ENCODE measurements at places on chromosomes 16 and 17.
A peak's percentile ranks its signal among the peaks of the same experiment; 100 is the strongest.

DNA sequence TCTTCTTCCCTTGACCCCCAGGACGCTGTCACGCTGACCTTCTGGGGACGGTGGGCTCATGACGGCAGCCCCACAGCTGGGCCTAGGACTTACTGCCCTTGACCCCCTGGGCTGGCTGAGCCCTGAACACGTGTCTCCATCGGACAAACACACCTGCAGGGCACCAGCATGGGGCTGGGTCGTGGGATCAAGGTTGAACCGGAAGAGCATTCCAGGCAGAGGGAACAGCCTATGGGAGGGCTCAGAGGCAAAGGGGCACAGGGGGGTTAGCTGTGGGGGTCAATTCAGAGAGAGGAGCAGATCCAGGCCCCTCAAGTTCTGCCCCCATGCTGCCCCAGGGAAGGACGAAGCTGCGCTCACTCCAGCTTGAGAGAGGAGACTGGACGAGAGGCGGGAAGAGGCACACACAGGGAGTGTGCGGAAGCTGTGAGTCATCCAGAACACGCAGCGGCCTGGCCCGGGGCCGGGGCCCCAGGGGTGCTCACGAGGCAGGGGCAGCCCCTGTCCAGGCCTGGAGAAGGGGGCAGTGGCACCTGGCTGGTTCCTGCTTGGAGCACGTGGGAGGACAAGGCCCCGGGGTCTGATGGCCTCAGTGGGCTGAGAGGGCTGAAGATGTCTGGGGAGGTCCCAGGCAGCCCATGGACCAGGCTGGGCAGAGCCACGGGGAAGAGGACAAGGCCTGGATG is 9.9 kb downstream of the SSTR5 start:
- DNase-seq: no peak

DNA sequence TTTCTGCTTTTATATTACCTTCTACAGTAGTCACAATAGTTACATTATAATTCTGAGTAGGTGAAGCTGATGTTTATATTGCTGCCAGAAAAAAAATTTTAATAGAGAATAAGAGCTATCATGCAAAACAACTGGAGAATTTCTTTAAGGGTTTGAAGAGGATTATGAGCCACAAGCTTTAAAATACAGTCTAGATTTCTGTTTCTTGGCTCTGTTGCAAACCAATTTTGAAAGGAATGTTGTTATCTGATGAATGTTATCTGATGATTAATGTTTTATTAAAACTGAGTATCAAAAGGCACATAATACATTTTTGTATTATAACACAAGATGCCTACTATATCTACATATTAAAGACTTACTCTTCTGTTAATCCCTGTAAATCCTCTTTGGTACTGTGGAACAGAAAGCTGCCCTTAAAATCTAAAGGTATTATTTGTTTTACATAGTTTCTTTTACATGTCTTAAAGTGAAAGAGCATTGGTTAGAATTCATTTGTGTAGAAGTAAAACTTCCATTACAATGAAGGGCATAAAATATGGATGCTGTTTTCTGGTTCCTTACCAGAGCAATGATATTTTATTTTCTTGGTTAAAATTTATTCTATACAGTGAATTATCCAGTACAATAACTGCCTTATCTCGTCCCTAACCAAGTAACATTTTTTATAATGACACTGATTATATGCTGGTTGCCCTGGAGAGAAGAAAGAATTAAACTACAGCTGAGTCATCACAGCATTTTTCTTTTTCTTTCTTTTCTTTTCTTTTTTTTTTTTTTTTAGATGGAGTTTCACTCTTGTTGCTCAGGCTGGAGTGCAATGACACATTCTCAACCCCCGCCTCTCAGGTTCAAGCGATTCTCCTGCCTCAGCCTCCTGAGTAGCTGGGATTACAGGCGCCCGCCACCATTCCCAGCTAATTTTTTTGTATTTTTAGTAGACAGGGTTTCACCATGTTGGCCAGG is 205.7 kb downstream of the TANC2 start:
- DNase-seq: no peak

- no peak for DNase-seq
Measured at GRCh38 chr16:88891083-88891482, 24.6 kb upstream of the PABPN1L start.

DNA sequence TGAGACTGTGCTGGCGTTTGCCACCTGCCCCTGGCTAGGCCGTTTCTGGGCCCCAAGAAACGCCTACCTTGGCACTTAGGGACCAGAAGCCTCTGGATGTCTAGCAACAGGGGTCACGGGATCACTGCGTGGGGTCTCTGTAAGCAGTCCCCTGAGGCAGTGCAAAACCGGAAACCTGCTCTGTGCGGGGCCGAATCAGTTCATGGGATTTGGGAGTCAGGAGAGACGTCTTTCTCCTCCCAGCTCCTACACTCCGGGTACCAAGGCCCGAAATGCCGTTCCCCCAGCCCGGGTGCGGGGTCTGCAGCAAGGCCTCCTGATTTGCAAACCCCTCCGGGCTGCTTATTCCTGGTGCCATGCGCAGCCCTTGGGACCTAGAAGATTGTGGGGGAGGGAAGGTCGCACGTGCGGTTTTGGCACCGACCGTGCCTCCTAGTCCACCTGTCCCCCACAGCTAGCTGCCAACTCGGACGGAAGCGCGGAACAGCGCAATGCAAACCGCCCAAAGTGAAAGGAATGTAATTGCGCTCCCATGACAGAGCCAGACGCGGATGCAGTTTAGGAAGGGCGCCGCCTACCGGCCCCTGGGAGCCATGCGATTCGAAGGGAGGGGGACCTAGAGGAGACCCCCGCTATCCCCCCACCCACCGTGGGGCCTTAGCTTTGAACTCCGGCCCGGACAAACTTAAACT is 6.5 kb downstream of the IRX5 start:
- DNase-seq: peak; percentile 77

GRCh38 chr17:47413872-47414271 is 90.1 kb downstream of the EFCAB13 start:
- no peak for DNase-seq

GRCh38 chr16:13435415-13435814 is 484.5 kb upstream of the ERCC4 start:
- DNase-seq: no peak

GRCh38 chr16:16940351-16940750 is 530.4 kb downstream of the XYLT1 start:
- no peak for DNase-seq

- DNase-seq: peak; percentile 76
Measured at GRCh38 chr16:67663151-67663876, 2.6 kb downstream of the PARD6A start.

DNA sequence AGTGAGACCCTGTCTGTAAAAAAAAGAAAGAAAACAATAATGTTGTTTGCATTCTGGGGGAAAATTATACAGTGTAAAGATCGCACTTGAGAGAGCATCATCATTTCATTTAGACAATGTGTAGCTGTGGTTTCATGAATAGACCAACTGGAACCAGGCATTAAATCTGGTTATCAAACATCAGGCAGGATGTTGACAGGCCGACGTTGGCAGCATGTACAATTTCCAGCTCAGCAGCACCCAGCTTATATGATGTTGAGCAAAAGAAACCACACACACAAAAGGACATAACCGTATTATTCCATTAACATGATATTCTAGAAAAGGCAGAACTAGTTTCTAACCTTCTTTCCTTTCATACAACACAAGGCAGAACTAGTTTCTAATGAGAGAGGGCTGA is 5.8 kb downstream of the MARVELD3 start:
- DNase-seq: no peak

- DNase-seq: no peak
Measured at GRCh38 chr17:48241131-48241591, 133.6 kb downstream of the SNX11 start.

GRCh38 chr16:55671206-55671973 is 15.6 kb downstream of the SLC6A2 start:
- no peak for DNase-seq

DNA sequence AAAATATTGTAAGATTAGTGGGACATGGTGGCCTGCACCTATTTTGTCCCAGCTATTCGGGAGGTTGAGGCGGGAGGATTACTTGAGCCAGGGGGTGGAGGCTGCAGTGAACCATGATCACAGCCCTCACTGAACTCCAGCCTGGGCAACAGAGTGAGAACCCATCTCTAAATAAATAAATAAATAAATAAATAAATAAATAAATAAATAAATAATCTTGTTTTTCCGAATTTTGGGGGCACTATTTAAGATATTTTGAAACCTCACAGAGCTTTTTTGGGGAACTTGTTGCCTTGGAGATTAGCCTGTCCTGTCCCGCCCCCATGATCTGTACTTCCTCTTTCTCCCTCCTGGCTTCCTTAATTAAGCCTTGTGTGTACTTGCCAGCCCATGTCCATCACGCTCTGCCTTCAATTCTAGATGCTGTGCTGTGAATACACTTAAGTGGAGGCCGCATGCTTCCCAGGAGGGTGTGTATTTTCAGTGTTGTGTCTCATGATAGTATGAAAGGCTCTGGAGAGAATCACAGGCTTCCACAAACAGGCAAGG is 4.4 kb downstream of the LGALS9 start:
- DNase-seq: no peak

- peak; percentile 68 for DNase-seq
Measured at GRCh38 chr17:81961087-81961511, at the start of gene NOTUM. Gene NOTUM (minus strand): TSS chr17:81961187. CDS start chr17:81960909, 278 bp downstream.

DNA sequence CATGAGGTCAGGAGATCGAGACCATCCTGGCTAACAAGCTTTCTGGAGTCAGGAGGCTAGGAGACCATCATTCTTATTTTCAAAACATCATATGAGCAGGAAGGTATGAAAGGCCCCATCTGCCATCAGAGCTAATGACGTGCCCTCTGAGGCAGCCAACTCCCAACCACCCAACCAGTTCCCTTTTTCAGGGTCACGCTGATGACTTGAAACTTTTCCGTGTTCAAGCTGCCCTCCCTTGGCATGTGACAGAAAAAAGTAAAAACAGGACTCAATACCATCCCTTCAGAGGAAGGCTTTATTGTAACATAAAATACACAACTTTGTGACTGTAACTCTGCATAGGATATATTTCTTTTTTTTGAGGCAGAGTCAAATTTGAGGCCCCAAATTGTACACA is 4.6 kb upstream of the GHDC start:
- DNase-seq: no peak

DNA sequence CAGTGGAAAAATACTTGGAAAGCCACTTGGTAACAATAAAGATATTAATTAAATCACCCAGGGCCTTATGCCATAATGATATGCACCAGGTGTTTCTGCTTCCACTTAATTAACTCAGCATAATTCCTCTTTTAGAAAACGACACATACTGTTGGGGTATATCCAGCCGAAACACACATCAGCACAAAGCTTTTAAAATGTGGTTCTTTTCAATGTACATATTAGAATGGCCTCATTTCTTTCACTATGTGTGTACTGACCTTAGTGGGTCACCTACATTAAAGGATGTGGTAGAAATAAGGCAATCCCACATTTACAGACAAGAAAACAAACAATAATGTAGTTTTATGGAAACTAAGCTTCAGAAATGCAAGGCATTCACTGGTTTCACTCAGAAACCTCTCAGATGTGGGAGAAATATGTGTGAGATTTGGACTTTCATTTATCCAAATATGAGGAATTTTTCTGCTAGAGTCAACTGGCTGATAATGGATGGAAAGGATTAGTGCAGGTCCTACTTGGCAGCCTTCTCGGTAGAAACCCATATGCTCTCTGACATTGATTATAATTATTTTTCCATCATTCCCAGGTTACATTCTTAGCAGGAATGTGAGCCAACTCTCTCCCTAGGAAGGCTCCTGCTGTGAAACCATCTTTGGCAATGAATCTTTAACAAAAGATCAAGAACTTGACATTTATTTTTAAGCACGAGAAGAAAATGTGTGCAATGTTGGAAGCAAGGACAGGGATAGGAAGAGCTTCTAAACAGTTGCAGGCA is 66.7 kb upstream of the DHX40 start:
- no peak for DNase-seq

DNA sequence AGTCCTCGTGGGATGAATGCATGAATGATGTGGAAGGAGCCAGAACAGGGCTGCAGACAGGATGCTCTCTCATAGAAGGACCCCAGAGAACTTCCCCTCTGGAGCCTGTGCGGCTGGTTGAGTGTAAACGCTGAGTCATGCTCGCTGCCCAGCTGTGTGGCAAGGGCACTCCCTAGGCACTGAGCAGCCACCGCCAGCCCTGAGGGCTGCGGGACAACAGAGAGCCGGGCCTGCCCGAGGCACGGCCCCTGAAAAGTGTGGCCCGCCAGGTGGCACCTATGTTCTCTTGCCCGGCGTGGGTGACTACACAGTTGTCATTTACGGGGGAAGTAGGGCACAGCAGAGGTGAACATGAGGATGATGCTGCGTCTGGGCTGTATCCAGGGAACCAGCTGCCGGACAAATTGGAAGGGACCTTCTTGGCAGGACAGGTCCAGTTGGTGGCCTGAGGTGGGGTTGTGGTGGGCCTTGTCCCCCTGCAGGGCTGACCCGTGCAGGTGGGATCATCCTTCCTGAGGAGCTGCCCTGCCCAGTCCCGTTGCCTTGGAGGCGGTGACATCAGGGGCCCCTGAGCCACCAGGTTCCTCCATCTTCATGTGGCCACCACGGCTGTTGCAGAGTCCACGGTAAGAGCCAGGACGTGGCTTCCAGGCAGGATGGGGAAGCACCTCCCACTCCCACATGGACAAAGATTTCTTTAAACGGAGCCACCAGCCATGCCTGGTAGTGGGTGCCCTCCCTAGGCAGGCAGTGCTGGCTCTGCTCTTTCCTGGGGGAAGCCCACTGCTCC is 94.8 kb upstream of the CBX4 start:
- DNase-seq: no peak

DNA sequence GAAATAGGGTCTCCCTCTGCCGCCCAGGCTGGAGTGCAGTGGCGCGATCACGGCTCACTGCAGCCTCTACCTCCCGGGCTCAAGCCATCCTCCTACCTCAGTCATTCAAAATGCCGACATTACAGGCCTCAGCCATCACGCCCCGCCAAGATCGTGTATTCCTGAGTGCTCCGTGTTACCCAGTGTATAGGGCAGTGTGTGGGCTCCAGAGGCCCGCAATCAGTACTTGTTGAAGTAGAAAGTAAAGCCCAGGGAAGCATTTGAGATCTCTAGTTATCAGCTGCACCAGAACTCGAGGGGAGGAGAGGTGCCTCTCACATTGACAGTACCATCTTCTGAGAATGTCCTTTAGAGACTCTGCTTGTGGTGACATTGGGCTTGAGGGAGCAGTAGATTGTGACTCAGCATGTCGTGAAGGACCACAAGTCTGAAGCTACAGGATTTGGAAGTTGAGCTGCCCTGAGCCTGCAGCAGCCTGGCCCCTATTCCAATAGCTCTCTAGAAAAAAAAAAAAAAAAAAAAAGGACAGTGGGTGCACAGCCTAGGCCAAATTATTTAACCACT is 1.1 kb upstream of the PRPSAP1 start:
- no peak for DNase-seq

GRCh38 chr16:30658731-30659506 is 688 bp downstream of the FBRS start:
- DNase-seq: peak; percentile 81

DNA sequence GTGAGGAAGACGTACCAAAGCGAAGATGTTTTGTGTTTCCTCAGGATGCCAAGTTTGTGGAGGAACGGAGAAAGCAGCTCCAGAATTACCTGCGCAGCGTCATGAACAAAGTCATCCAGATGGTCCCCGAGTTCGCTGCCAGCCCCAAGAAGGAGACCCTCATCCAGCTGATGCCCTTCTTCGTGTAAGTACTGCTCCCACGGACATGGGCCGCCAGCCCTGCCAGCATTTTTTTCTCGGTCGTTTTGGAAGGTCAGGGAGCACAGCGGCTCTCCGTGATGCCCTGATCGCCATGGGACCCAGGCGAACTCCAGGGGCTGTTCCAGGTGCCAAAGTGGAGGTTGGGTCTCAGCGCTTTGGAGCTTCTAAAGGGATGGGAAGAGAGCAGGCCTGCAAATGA is 279.0 kb downstream of the CPPED1 start:
- DNase-seq: no peak

All from glutamatergic neuron (in vitro differentiated cells).